ENCODE measurements at places on chromosomes 3 and 15. TPM values are rescaled to one million over a fixed set of nuclear protein-coding genes. Genes with fewer than 3 reads are reported as not detected.

DNA sequence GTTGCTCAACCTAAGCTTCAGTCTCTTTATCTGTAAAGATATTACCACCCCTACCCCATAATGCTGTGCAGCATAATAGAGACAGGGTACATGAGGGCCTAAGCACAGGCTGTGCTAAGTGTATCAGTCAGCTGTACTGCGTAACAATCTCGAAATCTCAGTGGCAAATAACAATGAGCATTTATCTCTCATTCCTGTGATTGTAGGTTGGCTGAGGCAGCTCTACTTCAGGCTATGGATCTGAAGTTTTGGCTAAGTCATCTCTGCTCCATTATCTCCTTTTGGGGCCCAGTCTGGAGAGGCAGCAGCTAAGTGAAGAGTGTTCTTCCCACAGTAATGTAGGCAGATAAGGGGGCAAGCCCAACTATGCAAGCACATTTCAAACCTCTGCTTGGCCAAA is 7.1 kb upstream of the SLC6A11 start:
- H3K36me3 ChIP-seq = no peaks in the 10 kb centered on the region
- no peaks in the 10 kb centered on the region for H3K27me3 ChIP-seq
- no peak overlapping the region for H3K4me3 ChIP-seq
- no peak for DNase-seq
- no peak overlapping the region for H3K27ac ChIP-seq
- H3K4me1 ChIP-seq = no peaks in the 10 kb centered on the region

The CPN2 gene
- polyA plus RNA-seq = not detected

- H3K36me3 ChIP-seq = no peaks in the 10 kb centered on the region
- H3K27ac ChIP-seq = no peak overlapping the region
- H3K4me1 ChIP-seq = no peaks in the 10 kb centered on the region
- H3K4me3 ChIP-seq = no peak overlapping the region
- no peaks in the 10 kb centered on the region for H3K27me3 ChIP-seq
- DNase-seq = no peak
Observed at GRCh38 chr3:159627229-159627628, 361.4 kb upstream of the IL12A start.

GRCh38 chr15:68733666-68734065 is 87.0 kb downstream of the ANP32A start:
- DNase-seq = no peak
- peaks cover 24% of the 10 kb centered on the region for H3K4me1 ChIP-seq
- no peak overlapping the region for H3K4me3 ChIP-seq
- H3K27ac ChIP-seq = no peak overlapping the region
- H3K27me3 ChIP-seq = no peaks in the 10 kb centered on the region

The OSBPL10 gene
- 88.5 TPM for polyA plus RNA-seq

The DNASE1L3 gene
- 0.66 TPM for polyA plus RNA-seq

GRCh38 chr15:73034221-73034620 is 18.0 kb upstream of the NEO1 start:
- no peak for DNase-seq
- H3K36me3 ChIP-seq = no peaks in the 10 kb centered on the region
- H3K4me3 ChIP-seq = no peak overlapping the region
- H3K4me1 ChIP-seq = no peaks in the 10 kb centered on the region

The ZCWPW2 gene
- not detected for polyA plus RNA-seq

The ACSBG1 gene
- 0.03 TPM for polyA plus RNA-seq

- no peak for DNase-seq
- no peaks in the 10 kb centered on the region for H3K27me3 ChIP-seq
Observed at GRCh38 chr3:58737644-58738043, 71.1 kb upstream of the FAM3D start.

The SLC9A9 gene
- polyA plus RNA-seq = 8.9 TPM

DNA sequence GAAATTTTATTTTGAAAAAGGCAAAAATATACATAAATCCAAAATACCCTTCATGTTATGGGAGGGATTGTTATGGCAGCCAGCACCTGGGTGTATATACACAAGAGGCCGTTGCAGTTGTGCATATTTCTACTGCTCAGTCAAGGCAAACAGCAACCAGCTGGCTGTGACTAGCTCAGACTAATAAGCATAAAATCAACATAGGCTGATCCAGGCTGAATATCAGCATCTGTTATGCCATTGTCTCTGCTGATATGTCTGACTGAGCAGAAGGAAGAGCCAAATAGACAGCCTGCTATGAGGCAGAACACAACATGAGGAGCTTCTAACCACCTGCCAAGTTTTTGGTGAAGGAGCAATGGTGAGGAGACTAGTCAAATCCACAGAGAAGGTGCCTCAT is 457.5 kb upstream of the ALCAM start:
- no peak overlapping the region for H3K27ac ChIP-seq
- DNase-seq = no peak
- H3K36me3 ChIP-seq = no peaks in the 10 kb centered on the region
- no peaks in the 10 kb centered on the region for H3K4me1 ChIP-seq

- no peak overlapping the region for H3K4me3 ChIP-seq
- H3K36me3 ChIP-seq = peaks cover 2% of the 10 kb centered on the region
- no peak overlapping the region for H3K27ac ChIP-seq
- DNase-seq = peak; percentile 11
- H3K27me3 ChIP-seq = no peaks in the 10 kb centered on the region
- H3K4me1 ChIP-seq = no peaks in the 10 kb centered on the region
Observed at GRCh38 chr15:82186719-82187406, 75.7 kb downstream of the EFL1 start.

GRCh38 chr3:66179793-66180192 is 41.0 kb upstream of the SLC25A26 start:
- H3K27ac ChIP-seq = no peak overlapping the region
- H3K4me3 ChIP-seq = no peak overlapping the region
- H3K27me3 ChIP-seq = no peaks in the 10 kb centered on the region
- H3K36me3 ChIP-seq = no peaks in the 10 kb centered on the region
- no peak for DNase-seq

DNA sequence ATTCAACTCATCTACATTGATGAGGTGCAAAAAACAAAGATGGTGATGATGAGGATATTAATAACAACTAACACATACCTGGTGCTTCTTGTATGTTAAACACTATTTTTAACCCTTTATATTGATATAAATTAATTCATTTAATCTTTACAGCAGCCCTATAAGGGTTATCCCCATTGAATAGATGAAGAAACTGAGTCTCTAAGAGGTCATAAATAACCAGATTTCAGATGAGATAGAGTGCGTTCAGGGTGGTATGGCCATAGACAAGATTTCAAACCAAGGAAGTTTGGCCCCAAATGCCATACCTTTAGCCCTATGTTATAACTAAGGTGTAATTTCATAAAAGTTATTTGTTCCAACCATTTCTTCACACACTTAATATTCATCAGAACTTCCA is 82.6 kb downstream of the CMSS1 start:
- H3K36me3 ChIP-seq = no peaks in the 10 kb centered on the region
- no peaks in the 10 kb centered on the region for H3K27me3 ChIP-seq
- H3K4me1 ChIP-seq = peaks cover 11% of the 10 kb centered on the region
- H3K27ac ChIP-seq = no peak overlapping the region
- no peak overlapping the region for H3K4me3 ChIP-seq
- DNase-seq = no peak

GRCh38 chr3:180612364-180612763 is 10.4 kb downstream of the TTC14 start:
- no peak for DNase-seq
- H3K36me3 ChIP-seq = peaks cover 51% of the 10 kb centered on the region
- H3K4me3 ChIP-seq = no peak overlapping the region
- H3K27me3 ChIP-seq = no peaks in the 10 kb centered on the region

The DNAH1 gene
- 59.2 TPM for polyA plus RNA-seq

DNA sequence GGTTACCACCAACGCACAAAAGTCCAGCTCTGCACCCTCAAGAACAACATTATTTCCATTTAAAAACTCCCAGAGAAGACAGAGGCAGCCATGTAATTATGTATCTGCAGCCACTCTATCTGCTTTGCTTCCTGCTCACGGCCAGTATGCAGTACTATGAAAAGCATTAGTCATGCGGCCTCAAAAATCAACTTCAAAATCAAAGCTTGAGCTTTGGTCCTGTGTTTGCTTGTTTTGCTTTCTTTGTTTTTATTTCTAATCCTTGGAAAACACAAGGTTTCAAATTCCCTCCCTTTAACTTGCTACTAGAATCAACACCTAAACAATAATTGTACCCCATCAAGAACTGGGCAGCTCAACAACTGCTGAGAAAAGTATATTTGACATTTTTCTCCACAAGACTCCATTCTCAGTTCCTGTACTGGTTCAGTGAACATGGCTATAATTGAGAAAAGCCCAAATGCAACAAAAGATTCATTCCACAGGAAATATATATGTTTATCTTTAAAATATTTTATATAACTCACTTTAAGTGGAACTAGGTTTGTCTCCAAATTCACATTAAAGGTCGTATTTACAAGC is 37.6 kb downstream of the GBE1 start:
- H3K27ac ChIP-seq = no peak overlapping the region
- H3K4me3 ChIP-seq = no peak overlapping the region
- peaks cover 2% of the 10 kb centered on the region for H3K4me1 ChIP-seq
- no peak for DNase-seq

The ISLR2 gene
- not detected for polyA plus RNA-seq

DNA sequence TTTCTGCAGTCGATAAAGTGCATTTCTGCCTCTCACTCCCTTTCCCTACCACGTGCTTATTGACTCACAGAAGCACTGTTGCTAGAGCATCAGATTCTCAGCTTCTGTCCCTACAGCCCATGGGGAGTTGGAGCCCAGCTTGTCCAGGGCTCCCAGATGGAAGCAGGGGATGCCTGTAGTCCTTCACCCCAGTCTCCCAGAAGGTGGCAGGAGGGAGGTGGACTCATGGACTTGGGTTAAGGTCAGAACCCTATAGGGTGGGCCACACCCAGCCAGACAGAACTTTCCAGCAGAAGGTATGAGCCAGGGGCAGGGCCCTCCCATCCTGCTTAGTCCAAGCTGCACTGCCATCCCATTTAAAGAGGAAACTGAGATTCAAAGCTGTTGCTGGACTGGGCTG is 33.1 kb upstream of the SEMA3F start:
- peaks cover 40% of the 10 kb centered on the region for H3K36me3 ChIP-seq
- no peak for DNase-seq
- no peaks in the 10 kb centered on the region for H3K27me3 ChIP-seq
- no peaks in the 10 kb centered on the region for H3K4me1 ChIP-seq
- no peak overlapping the region for H3K27ac ChIP-seq

The GP9 gene
- polyA plus RNA-seq = not detected

- H3K27me3 ChIP-seq = no peaks in the 10 kb centered on the region
- H3K36me3 ChIP-seq = no peaks in the 10 kb centered on the region
- H3K4me3 ChIP-seq = no peak overlapping the region
- no peaks in the 10 kb centered on the region for H3K4me1 ChIP-seq
- DNase-seq = no peak
- no peak overlapping the region for H3K27ac ChIP-seq
Observed at GRCh38 chr3:127104586-127104985, 88.3 kb upstream of the PRR23E start.

The DPH6 gene
- 5.5 TPM for polyA plus RNA-seq

- no peak for DNase-seq
- H3K27me3 ChIP-seq = no peaks in the 10 kb centered on the region
- H3K27ac ChIP-seq = no peak overlapping the region
- H3K4me1 ChIP-seq = no peaks in the 10 kb centered on the region
Observed at GRCh38 chr3:117874028-117874690, 1160.5 kb downstream of the IGSF11 start.

GRCh38 chr3:148718982-148719862 is 21.5 kb downstream of the AGTR1 start:
- H3K4me3 ChIP-seq = no peak overlapping the region
- no peak for DNase-seq
- H3K4me1 ChIP-seq = no peaks in the 10 kb centered on the region
- no peak overlapping the region for H3K27ac ChIP-seq

All from B cell (primary cell).